ENCODE measurements at places on chromosomes 5 and 9. TPM values are rescaled to one million over a fixed set of nuclear protein-coding genes. Genes with fewer than 3 reads are reported as not detected.

ARID3C gene
- total RNA-seq: 0.34 TPM

PNPLA7 gene
- 3.4 TPM for total RNA-seq

CRB2 gene
- not detected for total RNA-seq

RNF183 gene
- total RNA-seq: not detected

GLDC gene
- 3.1 TPM for total RNA-seq

NPR2 gene
- 9.7 TPM for total RNA-seq

EQTN gene
- total RNA-seq: not detected

PFN3 gene
- not detected for total RNA-seq

HRCT1 gene
- total RNA-seq: not detected

LVRN gene
- not detected for total RNA-seq

TAF11L5 gene
- total RNA-seq: not detected

C7 gene
- not detected for total RNA-seq

OTULINL gene
- total RNA-seq: 14.0 TPM

PCDHB3 gene
- total RNA-seq: not detected

CTXN3 gene
- total RNA-seq: not detected

CAPSL gene
- 0.44 TPM for total RNA-seq

PTGDS gene
- total RNA-seq: not detected

SHLD3 gene
- 6.8 TPM for total RNA-seq

ACER2 gene
- 1.9 TPM for total RNA-seq

ITK gene
- 156 TPM for total RNA-seq

OR1Q1 gene
- total RNA-seq: not detected

KCNIP1 gene
- total RNA-seq: not detected

SVEP1 gene
- not detected for total RNA-seq

PLAC8L1 gene
- 0.71 TPM for total RNA-seq

ACOT12 gene
- total RNA-seq: not detected

PPP2R2B gene
- 2.1 TPM for total RNA-seq

C5orf52 gene
- not detected for total RNA-seq

C9orf153 gene
- total RNA-seq: 0.19 TPM

PELO gene
- total RNA-seq: 40.9 TPM

KCNV2 gene
- total RNA-seq: not detected

SPATA6L gene
- total RNA-seq: 0.34 TPM

PPP3R2 gene
- total RNA-seq: not detected

MELK gene
- 59.2 TPM for total RNA-seq

LCN1 gene
- not detected for total RNA-seq

SLC34A1 gene
- not detected for total RNA-seq

RAPGEF6 gene
- 23.2 TPM for total RNA-seq

CATSPER3 gene
- 0.17 TPM for total RNA-seq

SLC27A6 gene
- not detected for total RNA-seq

NTRK2 gene
- 0.17 TPM for total RNA-seq

PDZD2 gene
- total RNA-seq: not detected

Measured in activated CD8-positive, alpha-beta memory T cell treated with anti-CD3 and anti-CD28 coated beads for 36 hours (primary cell).